ENCODE measurements at places on chromosomes 3 and 15.

DNA sequence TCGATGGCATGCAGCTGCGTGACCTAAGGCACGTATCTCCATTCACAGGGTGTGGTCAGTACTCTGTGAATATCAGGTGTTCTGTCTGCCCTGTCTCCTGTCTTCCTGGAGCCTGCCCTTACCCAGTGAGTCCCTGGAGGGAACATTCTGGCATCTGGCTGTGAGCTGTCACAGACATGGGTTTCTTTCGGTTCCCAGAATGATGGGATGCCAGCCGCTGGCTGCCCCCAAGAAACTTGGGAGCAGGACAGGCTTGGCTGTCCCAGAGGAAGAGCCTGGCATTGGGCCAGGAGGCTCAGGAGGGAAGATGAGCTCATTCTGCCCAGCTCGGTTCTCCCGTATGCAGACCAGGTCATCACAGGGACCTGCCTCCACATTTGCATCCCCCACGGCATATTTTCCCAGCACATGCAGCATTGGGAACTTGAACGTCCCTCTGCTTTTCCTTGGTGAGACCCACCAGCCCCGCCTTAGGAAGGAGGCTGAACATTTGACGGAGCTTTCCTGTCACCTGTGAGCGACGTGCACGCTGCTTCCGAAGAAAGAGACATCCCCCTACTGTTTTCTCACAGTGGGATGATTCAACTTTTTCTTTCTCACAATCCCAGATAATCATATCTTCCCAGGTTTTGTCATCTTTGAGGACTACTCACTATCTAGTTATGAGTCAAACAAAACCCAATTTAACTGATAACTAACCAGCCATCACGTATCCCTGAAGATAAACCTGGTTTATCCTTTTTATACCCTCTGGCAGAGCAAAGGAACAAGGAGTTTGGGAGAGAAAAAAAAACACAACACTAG is 22.0 kb upstream of the PGPEP1L start:
- DNase-seq, result no peak

DNA sequence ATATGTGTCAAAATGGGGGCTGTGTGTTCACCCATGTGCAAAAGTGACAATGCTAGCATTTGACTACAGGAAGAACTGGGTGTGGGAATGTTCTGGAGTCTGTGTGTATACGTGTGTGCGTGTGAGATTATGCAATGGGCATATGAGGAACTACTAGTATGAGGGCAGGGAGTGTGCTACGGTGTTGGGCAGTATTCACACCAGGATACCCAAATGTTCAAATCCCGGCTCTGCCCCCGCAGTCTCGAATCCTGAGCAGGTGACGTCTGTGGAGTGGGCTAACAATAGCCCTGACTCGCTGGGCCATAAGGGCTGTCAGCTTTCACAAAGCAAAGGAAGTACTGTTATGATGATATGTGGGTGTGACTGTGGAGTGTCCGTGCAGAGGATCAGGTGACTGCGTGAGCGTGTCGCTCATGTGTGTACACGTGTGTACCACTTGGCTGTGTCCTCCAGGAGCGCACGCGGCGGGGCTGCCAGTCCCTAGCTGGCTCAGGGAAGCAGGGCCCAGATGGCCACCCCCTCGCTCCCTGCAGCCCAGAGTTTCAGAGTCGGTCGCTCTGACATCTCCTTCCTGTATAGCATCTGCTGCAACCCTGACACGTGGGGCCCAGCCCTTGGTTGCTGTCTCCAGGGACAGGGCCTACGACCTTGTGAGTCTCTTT is 27.2 kb downstream of the IQSEC1 start:
- no peak for DNase-seq

- no peak for DNase-seq
These were observed 42.9 kb downstream of the CFAP20DC start for GRCh38 chr3:59006634-59007517.

- DNase-seq, result no peak
These were observed 45.2 kb upstream of the AADACL2 start for GRCh38 chr3:151688571-151688970.

DNA sequence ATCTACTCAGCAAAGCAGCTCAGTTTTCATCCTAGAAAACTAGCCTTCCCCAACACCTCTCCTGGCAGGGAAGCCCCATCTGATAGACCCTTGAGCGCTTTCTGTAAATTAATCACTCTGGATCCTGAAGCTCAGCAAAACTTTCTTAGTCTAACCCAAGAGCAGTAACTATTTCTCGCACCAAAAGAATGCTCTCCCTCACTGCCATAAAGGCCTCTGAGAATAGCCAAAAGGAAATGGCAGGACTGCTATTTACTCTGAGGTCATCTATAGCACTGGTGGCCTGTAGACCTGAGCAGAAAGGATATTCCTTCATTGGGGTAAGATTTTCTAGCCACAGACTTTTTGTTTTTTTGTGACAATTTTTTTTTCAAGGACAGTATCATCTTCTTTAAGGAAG is 345.8 kb upstream of the ADAMTS9 start:
- no peak for DNase-seq

DNA sequence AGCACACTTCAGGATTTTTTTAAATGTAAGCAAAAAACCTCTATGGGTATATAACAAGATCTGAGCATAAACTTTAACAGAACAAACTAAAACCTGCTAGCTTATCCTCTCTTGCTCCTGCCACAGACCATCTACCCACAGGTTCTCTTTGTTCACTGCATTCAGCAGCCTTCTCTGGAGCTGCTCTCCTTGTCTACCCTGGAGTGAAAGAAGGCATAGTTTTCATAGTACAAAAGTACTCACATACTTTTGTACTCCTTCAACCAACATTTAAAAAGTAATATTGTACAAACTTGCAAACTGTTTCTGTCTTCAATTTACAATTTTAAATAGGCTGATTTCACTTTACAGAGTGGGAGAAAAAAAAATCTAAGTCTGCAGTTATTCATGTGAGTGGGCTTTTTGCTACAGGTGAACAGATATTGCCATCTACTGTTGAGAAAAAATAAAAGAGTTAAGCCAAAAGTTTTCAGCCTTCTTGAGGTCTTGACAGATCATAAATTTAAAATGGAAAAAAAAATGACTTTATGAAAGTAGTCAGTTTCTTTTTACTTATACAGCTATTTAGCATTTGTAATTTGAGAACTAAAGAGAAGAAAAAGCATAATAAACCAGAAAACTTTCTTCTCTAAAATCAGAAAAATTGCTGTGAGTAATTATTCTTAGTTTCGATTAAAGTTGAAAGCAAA is 20.4 kb downstream of the TERC start:
- no peak for DNase-seq

DNA sequence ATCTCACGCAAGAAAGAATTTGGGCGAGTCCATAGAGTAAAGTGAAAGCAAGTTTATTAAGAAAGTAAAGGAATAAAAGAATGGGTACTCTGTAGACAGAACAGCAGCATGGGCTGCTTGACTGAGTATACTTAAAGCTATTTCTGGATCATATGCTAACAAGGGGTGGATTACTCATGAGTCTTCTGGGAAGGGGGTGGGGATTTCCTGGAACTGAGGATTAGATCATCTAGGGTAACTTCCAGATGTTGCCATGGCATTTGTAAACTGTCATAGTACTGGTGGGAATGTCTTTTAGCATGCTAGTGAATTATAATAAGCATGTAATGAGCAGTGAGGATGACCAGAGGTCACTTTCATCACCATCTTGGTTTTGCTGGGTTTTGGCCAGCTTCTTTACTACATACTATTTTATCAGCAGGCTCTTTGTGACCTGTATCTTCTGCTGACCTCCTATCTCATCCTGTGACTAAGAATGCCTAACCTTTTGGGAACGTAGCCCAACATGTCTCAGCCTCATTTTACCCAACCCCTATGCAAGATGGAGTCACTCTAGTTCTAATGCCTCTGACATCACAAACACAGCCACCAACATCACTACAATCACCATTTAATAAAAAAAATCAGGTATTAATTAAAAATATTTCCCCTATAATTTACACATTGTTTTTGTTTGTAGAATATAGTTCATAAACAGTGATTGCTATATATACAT is 890.7 kb upstream of the EPHA6 start:
- no peak for DNase-seq

DNA sequence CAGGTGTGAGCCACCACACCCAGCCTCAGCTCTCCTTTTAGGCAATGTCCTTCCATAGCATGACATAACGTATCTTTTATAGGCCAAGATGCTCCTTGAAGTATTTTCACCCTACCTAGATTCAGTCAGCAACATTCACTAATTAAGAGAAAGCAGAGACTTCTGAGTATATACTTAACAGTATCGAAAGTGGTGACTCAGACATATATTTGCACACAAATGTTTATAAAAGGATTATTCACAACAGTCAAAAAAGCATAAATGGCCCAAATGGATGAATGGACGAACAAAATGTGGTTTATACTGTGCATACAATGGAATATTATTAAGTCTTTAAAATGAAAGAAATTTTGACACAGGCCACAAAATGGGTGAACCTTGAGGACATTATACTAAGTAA is 108.6 kb downstream of the ZNF385D start:
- DNase-seq, result no peak

DNA sequence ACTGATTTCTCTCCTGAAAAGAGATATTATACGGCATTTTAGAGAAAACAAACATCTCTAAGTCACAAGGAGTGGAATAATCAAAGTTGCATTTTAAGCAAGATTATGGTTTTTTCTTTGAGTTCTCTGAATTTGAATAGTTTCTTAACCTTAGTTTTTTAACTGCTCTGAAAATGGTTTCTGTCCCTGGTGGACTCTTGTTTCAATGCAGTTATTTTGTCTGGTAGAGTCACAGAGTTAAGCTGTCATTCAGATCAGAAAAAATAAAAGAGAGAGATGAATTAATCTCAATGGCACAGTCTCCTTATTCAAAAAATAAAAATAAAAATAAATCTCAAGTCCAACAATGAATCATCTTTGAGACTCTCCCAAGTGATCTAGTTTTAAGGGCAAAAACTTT is 19.0 kb downstream of the AGTR1 start:
- DNase-seq, result no peak

DNA sequence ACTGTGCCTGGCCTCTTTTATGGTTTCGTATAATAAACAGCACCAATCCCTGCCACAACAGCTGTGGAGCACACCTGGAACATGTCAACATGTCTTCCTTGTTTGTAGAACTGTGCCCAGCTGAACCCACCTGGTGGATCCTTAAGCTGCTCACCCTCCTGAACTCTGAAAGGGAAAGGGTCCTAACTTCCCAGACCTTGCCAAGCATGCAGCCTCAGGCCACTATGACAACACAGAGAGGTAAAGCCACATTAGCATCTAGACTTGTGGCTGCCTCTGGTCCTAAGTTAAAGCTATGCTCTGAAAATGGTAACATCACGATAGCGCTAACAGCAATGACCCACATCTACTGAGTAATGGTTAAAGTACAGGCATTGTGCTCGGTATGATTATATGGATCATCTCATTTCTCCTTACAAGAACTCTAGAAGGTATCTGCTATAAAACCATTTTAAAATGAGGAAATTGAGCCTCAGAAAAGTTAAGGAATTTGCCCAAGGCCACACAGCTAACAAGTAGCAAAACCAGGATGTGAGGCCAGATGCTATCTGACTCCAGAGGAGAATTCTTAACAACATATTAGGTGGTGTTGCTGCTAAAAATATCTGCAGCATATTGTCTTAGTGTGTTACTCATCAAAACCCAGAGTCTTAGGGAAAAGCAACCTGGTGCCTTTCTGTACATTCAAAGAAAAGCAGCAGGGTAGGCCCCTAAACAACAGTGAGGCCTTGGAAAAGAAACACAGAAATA is 23.1 kb upstream of the HERC1 start:
- no peak for DNase-seq

- no peak for DNase-seq
These were observed 13.9 kb downstream of the EOMES start for GRCh38 chr3:27708250-27708649.

- DNase-seq, result no peak
These were observed 80.4 kb upstream of the ZBTB20 start for GRCh38 chr3:115227461-115227860.
